Heart right ventricle (tissue), 16 donors: ENCODE measurements at places on chromosomes 7 and 10. TPM values are rescaled to one million over a fixed set of nuclear protein-coding genes. Genes with fewer than 3 reads are reported as not detected.

Gene HSPA14
- total RNA-seq: 8.8 TPM

Gene UBTD1
- 26.2 TPM for total RNA-seq

Gene GRM8
- not detected for total RNA-seq

Gene NME8
- not detected for total RNA-seq

Gene GATA3
- total RNA-seq: 1.6 TPM

Gene LSM5
- 40.4 TPM for total RNA-seq

Gene SLC39A12
- not detected for total RNA-seq

Gene SLC18A2
- 0.17 TPM for total RNA-seq

Gene CYP2C18
- not detected for total RNA-seq

Gene ZNF804B
- not detected for total RNA-seq

Gene FAM180A
- 21.7 TPM for total RNA-seq

Gene CUZD1
- 0.51 TPM for total RNA-seq

Gene ZNF735
- not detected for total RNA-seq

Gene SPDYE16
- not detected for total RNA-seq
